Mesenchymal stem cell (in vitro differentiated cells and primary cell): ENCODE measurements at places on chromosomes 6 and 20.

DNA sequence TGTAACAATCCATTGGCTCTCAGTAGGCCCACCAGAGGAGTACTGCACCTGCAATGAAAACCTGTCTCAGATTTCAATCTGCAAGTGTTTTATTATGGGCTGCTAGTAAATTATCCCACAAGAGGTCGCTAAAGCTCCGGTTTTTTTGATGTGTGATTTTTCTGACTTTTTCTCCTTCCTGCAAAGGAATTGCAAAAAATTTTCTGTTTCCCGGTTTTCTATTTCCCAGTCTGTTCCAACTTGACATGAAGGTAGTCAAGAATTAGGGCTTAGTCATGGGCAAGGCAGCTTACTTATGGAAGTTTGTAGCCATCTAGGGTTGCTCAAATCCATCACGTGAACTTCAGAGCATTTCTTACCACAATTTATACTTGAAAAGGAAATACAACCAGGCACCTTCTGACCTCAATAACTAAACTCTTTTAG is 38.5 kb upstream of the AHI1 start:
- DNase-seq: peak; percentile 86

GRCh38 chr20:48627737-48628128 is 200.1 kb downstream of the PREX1 start:
- no peak for DNase-seq

GRCh38 chr6:10733863-10734262 is 11.0 kb downstream of the TMEM14C start:
- no peak for DNase-seq

GRCh38 chr6:147595961-147596360 is 87.5 kb downstream of the SAMD5 start:
- DNase-seq: no peak

GRCh38 chr6:89966228-89966544 is 71.9 kb downstream of the GJA10 start:
- DNase-seq: no peak

DNA sequence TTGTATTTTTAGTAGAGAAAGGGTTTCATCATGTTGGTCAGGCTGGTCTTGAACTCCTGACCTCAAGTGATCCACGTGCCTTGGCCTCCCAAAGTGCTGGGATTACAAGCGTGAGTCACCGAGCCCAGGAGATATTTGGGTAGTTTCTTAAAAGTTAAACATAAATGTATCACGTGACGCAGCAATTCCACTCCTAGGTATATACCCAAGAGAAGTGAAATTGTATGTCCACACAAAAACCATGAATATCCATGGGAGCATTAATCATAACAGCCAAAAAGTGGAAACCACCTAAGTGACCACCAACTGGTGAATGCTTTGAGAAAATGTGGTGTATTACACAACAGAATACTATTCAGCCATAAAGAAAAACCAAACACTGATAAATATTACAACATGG is 164.8 kb downstream of the MRPL14 start:
- DNase-seq: peak; percentile 27

GRCh38 chr6:18021166-18021850 is 33.9 kb upstream of the KIF13A start:
- no peak for DNase-seq

- no peak for DNase-seq
Observed at GRCh38 chr6:15338476-15338875, 92.6 kb downstream of the JARID2 start.

DNA sequence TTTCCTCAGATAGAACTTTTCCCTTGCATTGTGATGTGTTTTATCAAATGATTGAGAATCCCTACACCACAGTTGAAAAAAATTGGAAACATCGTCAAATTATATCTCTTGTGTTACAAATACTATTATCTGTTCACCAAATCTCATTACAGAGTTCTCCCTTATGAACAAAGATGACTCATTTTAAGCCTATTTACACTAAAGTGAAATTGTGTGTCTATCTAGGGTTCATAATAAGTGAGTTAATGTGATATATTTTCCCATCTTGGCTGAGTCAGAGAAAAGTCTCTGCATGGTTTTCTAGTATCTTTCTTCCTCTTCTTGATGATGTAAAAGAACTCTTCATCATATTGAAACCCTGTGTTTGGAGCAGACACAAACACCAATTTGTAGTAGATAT is 1263.3 kb upstream of the EYS start:
- peak; percentile 11 for DNase-seq

DNA sequence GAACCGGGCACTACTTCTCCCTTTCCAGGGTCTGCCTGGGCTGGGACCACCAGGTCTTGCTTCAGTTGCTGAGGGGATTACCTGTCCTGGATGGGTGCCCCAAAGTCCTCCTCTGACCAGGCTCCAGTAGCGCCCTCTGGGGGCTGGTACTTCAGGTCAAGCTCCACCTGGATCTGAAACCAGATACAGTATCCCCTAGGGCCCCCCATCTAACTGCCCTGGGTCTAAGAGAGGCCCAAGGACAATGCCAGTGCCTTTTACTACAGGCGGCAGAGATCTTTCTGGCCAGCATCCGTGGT is 11.2 kb upstream of the SPAG4 start:
- peak; percentile 22 for DNase-seq

DNA sequence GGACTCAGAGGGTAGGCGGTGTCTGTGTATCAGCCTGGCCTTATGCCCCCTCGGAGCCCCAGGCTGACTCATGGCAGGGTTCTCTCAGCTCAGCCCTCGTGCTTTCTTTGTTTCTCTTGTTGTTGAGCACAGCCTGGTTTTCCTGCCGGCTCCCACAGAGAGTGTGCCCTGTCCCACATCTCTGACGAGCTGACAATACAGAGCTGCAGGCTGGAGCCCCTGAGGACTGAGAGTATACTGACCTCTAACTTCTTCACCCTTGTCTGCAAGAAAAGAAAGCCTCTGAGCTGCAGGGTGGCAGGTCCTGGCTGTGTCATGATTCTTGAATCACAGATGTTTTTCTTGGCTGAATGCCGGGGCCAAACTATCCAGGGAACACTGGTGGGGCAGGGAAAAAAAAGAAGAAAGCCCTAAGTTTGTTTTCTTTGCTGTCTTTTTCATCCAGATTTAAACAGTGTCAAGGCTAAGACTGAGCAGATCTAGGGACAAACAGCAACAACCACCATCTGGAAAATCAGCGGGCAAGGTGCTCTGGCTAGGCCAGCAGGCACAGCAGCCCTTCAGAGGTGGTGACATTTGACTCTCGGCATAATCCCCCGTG is 63.3 kb upstream of the ZNF133 start:
- DNase-seq: peak; percentile 54

DNA sequence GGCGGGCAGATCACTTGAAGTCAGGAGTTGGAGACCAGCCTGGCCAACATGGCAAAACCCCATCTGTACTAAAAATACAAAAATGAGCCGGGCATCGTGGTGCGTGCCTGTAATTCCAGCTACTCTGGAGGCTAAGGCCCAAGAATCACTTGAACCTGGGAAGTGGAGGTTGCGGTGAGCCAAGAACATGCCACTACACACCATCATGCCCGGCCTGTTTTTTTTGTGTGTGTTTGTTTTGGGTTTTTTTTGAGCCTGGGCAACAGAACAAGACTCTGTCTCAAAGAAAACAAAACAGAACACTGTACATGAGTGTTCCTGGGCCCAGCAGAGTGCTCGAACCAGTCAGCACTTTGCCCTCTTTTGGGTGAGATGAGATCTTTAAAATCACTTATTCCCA is 159.1 kb downstream of the MTHFD1L start:
- DNase-seq: no peak

GRCh38 chr6:4446982-4447381 is 311.6 kb upstream of the ECI2 start:
- peak; percentile 89 for DNase-seq

DNA sequence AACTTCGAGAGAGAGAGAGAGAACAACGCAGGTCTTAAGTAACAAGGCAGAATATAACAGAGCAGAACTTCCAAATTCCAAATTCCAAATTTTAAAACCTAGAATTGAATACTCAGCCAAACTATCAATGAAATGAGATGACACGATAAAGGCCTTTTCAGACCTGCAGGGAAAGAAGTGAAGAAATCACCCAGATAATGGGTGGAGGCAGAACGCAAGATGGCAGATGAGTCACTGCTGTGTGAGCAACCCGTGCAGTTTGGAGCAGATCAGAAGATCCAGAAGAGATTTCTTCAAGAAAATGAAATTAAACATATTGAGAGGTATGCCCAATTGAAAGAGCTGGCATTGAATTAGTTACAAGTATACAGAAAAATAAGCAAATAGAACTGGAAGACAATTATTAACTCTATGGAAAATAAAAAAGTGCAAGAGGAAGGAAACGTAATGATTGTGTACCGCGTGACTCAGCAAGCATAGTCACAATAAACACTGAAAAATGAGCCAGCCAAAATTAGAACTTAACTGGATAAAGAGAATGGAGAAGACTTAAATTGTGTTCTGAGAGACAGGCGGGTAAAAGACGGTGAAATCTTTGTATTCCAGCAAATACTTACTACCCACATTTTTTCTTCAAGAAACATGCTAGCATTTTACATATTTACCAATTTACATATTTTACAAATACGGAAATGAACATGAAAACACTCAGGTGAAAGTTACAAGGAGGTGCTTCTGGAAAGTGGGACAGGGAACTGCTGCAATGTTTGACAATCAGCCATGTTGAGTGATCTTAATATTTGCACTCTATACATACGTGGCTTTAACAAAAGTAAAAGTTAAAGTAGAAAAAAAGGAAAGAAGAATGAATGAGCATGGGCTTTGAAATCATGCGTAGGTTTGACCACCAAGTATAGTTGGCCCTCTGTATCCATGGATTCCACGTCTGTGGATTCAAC is 87.9 kb upstream of the CDYL start:
- DNase-seq: peak; percentile 91

DNA sequence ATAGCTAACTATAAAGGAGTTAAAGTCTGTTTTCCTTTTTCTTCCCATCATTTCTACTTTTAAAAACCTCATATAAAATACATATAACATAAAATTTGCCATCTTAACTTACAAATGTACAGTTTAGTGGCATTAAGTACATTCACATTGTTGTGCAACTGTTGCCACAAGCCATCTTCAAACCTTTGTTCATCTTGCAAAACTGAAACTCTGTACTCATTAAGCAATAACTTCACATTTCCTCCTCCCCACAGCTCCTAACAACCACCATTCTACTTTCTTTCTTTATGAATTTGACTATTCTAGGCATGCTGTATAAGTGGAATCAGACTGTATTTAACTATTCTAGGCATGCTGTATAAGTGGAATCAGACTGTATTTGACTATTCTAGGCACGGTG is 4.5 kb downstream of the CCDC170 start:
- peak; percentile 55 for DNase-seq

GRCh38 chr6:139175389-139175948 is 40.6 kb downstream of the HECA start:
- no peak for DNase-seq

DNA sequence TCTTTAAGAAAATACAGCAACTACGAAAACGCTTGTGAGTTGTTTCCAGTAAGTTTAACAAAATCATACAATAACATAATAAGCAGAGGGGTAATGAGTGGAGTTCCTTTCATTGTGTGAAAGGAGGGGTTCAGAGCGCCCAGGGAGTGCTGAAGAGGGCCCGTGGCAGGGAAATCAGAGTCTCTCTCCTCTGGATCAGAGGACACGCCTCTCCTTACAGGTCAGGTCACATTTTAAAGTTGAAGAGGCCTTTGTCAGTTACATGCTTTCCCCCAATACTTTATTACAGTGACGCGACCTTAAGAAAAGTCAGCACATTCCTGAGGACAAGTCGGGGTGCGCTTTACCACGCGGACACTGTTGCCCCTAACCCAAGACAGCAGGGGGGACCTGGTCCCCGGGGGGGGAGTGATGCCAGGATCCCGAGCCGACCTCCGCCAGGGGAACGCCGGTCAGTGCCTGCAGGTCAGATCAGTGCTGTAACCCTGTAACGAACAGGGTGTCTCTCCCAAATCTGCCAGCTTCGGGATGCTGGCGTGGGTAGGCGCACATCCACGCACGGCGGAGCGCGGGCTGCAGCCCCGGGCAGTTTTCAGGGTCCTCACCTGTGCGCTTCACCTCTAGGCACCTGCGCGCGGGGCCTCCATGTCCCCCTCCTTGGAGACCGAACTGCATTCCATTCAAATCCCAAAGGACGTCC is 848 bp downstream of the DACT2 start:
- no peak for DNase-seq

DNA sequence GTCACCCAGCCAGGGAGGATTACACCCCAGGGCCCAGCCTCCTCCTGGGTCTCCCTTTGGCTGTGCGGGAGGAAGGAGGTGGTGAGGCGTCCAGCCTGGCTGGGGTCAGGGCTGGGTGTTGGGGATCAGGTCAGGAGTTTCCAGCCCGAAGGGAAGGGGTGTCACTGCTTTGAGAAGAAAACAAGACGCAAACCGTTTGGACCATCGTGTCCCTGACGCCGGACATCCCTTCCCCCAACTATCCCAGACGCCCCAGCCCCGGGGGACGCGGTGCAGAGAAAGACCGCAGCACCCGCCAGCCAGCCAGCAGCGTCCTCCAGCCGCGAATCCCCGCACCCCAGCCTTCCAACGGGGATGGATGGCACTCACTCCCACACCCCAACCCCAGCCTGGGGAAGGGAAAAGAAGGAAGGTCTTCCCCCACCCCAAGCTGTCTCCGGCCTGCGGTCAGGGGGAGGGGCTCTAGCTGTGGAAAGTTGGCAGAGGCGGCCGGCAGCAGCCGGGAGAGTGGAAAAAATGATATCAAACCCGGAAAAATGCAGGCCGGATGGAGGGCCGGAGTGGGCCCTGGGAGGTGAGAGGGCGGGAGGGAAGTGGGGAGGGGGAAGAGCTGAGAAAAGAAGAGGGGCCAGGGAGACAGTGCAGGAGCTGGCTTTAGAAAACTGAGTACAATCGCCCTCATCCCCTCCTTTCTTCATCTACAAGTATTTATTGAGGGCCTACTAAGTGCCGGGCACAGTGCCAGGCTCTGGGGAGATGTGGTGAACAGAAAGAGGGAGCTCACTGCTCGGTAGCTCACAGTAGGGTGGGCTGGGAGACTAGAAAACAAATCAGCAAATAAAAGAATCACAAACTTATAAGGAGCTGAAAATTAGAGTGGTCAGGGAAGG is 10.6 kb downstream of the REM1 start:
- DNase-seq: peak; percentile 19
